ENCODE measurements at places on chromosomes 2 and 18.

DNA sequence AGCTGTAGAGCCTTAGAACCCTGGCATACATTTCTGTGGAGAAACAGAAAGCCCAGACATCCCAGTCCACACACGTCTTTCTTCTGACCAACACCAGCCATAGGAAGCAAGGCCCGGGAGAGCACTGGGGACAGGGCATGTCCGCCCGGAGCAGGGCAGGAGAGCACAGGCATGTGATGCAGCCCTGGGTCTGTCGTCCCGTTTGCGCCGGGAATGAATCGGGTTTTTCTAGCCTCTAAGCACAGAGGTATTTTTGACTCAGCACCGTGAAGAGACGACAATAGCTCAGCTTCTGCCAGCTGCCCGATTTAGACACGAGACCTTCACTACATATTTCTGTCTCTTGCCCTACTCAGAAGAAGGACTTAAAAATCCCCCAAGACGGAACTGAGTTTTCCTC lies 7.3 kb upstream of the AMMECR1L start:
- no peak for DNase-seq

DNA sequence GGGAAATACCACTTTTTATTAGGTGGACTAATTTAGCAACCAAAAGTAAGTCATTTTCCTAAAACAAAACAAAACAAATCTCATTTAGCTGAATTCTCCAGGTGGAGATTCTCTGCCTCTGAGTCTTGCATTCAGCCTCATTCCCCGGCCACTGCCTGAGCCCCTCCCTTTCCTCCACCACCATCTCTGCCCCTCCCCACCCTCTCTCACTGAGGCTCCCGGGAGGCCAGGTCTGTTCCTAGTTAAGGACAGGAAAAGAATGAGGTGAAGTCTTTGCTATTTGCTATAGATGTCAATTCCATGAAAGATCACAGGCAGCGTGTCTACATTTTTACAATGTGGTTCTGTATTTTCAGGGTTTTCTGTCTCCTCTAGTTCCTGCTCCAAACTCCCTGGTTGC lies 83.0 kb upstream of the SOX11 start:
- no peak for DNase-seq

DNA sequence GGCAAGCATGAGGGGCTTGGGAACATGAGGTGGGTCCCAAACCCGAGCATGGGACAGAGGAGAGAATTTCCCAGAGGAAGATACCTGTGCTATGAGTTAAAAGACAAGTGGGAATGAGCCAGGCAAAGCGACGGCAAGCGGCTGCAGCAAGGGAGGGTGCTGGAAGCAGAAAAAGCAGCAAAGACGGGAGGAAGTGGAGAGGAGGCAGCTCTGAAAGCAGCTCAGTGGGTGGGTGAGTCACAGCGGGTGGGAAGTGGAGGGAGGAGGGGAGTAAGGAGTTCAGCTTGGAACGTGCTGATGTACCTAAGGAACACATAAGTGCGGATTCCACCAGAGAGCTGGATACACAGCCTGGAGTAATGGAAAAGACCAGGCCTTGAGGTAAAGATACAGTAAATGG lies 41.4 kb downstream of the THUMPD2 start:
- peak; percentile 93 for DNase-seq

- no peak for DNase-seq
Measured at GRCh38 chr2:176149481-176149938, 1.8 kb upstream of the HOXD4 start.

DNA sequence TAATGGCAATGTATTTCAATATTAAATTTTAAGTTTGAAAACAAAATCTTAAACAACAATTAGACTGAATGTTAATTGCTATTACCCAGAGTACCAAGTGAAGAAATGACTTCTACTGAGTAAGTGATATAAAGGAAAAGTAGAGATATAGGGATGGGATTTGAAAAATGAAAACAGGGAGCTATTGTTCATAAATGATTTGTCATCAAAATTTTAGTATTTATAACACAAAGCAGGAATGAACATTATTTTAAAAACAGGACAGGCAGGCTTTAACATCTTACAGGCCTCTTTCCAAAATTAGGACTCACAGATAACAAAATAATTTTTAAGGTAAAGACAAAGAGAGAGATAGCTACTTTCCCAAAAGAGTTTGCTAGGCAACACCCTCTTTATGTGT lies 3.9 kb downstream of the EXOC6B start:
- DNase-seq: no peak

- DNase-seq: no peak
Measured at GRCh38 chr2:222938327-222938726, 77.5 kb downstream of the ACSL3 start.

- DNase-seq: peak; percentile 28
Measured at GRCh38 chr2:33011941-33012340, 65.2 kb downstream of the LTBP1 start.

DNA sequence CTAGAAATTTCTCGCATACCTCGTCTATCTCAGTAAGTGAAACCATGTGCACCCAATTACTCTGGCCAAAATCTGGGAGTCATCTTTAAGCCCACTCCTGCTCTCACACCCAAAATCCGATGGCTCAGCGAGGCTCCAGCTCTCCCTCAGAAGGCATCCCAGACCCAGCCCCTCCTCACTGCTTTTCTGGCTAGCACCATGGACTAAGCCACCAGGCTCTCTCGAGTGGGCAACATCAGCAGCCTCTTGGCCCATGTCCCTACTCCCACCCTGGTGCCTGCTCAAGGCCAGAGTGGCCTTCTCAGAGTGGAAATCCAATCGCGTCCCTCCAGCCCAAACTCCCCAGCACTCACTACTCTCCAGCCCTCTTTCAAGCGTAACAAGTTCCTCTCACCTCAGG lies 27.2 kb downstream of the TNS1 start:
- no peak for DNase-seq

GRCh38 chr2:85722519-85722918 lies 28.4 kb downstream of the GNLY start:
- no peak for DNase-seq

GRCh38 chr2:9484533-9484932 lies 10.2 kb downstream of the IAH1 start:
- peak; percentile 58 for DNase-seq

GRCh38 chr2:220394433-220394832 lies 767.0 kb downstream of the SLC4A3 start:
- DNase-seq: peak; percentile 76

- DNase-seq: no peak
Measured at GRCh38 chr18:61829108-61829507, 63.7 kb downstream of the RNF152 start.

GRCh38 chr2:28516950-28517349 lies 21.1 kb downstream of the PLB1 start:
- DNase-seq: no peak

DNA sequence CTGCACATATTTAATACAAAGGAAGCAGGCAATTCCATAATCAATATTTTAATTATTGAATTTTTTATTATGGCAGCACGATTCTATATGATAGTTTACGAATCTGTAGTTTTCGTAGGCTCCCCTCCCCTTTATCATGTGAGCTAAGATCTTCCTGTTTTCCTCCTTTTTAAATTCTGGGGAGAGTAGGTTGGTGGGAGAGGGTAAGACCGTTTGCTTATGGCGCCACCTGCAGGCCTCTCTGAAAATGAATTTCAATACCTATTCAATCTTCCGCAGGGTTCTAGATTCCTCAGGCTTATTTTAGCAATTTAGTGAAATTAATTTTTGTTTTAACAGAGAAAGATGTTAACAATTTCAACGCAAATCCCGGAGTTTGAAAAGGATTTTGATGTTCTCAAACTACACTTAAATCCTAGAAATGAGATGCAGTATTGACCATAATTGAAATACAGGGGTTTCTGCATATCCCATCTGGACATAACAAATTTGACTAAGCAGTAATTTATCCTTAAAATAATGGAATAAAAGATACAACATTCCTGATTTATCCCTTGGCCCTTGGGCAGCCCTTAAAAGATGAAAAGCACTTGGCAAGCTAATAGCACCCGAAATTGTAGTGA lies 12.8 kb upstream of the GBX2 start:
- peak; percentile 83 for DNase-seq

- peak; percentile 77 for DNase-seq
Measured at GRCh38 chr2:30706534-30707303, 100.5 kb downstream of the CAPN13 start.

DNA sequence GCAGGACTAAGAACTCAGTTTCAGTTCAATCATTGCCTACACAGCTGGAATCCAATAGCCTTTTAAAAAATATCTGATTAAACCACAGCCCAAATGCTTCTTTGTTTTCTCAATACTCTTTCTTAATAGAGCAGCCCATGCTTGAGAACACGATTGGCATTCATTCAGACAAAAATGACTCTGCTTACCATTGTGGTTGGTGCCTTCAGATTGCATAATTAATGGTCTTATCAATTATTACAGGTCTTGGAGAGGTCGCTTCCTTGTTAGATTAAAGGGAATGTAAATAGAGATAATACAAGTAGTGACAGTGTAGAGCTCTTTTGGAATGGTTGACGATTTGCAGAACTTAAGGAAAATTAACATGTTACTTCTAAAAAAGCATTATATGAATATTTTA lies 107.2 kb downstream of the RNF152 start:
- DNase-seq: no peak

DNA sequence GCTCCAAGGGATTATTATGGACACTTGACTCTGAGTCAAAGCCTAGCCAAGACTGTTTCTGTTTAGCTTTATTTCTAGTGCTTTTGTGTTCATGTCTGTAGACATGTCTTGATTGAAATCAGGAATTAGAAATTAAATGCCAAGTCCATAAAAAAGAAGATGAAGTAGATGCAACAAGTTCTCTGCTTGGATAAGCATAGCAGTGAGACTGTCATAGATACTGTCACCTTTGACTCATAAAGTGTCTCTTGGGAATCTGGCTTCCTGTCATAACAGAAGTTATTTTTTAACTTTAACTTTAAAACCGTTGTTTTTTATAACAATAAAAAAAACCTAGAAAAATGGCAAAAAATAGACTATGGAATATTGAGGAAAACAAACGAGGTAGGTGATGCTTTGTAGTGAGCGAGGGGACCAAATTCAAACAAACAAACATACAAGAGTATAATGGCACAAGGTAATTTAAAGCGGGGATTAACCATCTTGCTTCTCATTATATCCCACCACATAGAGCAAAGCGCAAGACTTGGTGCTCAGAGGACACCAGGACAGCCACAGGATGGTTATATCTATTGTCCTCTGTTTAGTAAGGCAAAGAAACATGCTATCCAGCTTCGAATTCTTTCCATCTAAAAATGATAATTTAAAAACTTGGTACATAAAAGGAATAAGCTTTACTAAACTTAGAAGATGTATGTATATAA lies 64.6 kb downstream of the CD226 start:
- DNase-seq: no peak

GRCh38 chr2:231708773-231709635 lies 679 bp downstream of the PTMA start:
- peak; percentile 76 for DNase-seq

GRCh38 chr2:119223521-119224390 lies at the start of gene STEAP3:
TSS of gene STEAP3 (plus strand) at chr2:119223834. CDS start at chr2:119231013, 7,179 bp downstream.
- DNase-seq: peak; percentile 86

DNA sequence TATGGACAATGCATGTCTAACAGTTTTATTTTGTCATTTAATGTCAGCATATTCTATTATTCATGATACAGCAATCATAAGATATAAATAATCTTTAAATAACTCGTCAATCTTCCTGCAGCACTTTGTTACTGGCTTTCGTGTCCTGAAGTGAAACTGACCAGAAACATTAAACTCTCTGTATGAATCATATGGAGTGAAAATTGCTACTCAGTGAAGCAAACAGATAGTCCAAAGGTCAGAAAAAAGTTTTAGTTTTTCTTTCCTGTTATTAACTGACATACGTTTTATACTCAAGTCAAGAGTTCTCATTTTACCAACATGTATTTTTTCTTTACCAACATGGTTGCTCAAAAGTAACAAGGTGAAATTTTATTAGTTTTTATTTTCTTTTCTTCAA lies 106.8 kb upstream of the GALNT5 start:
- DNase-seq: no peak

GRCh38 chr2:191811807-191812602 lies 34.9 kb downstream of the CAVIN2 start:
- DNase-seq: peak; percentile 81

DNA sequence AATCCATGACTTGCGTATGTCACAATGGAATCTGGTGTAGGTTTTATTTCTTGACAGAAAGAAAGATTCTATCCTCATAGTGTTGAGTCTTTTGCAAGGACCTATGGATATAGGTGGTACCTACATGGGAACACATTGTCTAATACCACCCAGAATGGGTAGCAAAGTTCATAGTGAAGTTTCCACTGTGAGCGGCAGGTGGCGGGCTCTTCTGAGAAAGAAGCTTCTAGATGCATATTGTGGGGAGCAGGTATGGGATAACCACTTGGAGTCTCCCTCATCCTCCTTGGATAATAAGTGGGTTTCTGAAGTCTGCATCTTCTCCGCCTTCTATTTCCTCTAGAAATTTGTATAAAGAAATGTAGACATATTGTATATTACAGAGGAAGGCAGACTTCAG lies 44.9 kb downstream of the LINC00305 start:
- no peak for DNase-seq

DNA sequence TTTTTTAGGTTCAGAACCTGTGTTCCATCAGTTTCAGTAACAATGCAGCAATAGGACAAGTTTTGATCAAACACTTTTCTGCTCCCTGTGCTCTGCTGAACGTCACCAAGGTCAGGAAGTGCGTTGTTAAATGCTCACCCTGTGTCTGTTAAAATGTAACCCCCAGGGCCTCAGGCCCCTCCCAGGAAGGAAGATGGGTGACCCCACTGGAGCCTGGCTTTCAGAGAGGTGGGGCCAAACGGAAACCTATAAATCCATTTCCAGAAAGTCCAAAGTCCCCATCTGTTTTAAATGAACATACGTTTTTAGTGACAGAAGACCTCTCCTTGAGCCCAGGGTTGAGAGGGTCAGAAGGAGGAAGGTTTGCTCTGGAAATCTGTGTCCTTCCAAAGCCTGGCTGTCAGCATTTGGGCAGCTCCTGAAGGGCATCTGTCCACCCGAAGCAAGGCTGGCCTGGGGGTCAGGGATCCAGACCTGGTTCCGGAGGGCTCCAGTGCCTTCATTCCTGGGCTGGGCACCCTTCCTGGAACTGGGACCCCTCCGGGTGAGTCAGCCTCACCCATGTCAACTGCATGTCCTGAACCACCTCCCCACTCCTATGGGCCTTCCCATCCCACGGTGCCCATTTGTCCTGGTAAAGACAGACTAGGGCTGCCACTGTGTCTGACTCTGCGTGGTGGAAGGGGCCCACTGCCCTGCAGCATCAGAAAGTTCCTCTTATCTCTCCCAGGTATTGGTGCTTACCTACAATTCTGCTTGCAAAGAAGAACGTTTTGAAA lies 117.4 kb upstream of the COPS8 start:
- DNase-seq: no peak

DNA sequence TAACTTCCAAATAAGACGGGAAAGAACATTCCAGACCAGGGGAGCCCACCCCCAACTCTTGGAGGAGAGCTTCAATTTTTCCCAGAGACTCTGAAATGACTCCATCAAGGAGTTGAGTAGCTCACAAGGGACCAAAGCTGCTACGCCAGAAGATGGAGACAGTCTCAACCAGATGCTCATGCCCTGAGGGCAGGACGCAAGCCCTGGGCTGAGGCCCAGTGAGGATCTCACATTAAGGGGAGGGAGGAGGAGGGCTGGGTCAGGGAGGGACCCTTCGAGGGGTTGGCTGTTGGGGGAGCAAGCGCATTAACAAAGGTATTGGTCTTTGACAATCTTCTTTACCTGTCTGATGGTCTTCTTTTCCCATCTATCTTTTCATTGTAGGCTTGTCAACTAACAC lies 141.3 kb upstream of the SLC1A4 start:
- DNase-seq: no peak

- no peak for DNase-seq
Measured at GRCh38 chr2:32847734-32848133, 99.0 kb upstream of the LTBP1 start.

Measured in astrocyte of the hippocampus (primary cell).